ENCODE measurements at places on chromosomes 13 and 19. TPM values are rescaled to one million over a fixed set of nuclear protein-coding genes. Genes with fewer than 3 reads are reported as not detected.
A peak's percentile ranks its signal among the peaks of the same experiment; 100 is the strongest.

- no peak for DNase-seq
These were observed 111.3 kb downstream of the ZDHHC20 start for GRCh38 chr13:21347753-21348318.

GRCh38 chr19:18029617-18030338 lies 21.8 kb downstream of the ARRDC2 start:
- DNase-seq = peak; percentile 69

GRCh38 chr19:3504735-3505134 lies 1.4 kb upstream of the FZR1 start:
- no peak for DNase-seq

DNA sequence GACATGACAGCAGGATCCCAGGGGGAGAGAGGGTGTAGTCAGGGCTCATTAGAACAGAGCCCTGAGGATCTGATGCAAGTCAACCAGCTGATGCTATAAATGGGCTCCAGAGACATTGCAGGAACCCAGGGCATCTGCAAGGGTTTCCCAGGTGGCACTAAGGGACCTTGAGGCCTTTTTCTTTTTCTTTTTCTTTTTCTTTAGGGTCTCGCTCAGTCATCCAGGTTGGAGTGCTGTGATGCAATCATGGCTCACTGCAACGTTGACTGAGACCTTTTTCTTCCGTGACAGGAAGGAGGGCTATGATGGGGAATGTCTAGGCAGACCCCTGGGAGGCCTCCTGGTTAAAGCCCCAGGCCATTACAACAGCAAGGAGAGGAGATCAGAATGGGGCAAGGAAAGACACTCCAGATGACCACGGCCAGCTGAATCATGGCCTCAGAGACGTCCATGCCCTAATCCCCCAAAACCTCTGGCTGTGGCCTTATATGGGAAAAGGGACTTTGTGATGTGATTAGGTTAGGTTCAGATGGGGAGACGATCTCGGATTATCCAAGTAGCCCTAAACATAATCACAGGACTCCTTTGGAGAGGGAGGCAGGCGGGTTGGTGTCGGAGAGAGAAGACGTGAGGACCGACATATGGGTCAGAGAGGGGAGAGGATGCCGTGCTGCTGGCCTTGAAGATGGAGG lies 4.5 kb upstream of the FCGRT start:
- DNase-seq = no peak

DNA sequence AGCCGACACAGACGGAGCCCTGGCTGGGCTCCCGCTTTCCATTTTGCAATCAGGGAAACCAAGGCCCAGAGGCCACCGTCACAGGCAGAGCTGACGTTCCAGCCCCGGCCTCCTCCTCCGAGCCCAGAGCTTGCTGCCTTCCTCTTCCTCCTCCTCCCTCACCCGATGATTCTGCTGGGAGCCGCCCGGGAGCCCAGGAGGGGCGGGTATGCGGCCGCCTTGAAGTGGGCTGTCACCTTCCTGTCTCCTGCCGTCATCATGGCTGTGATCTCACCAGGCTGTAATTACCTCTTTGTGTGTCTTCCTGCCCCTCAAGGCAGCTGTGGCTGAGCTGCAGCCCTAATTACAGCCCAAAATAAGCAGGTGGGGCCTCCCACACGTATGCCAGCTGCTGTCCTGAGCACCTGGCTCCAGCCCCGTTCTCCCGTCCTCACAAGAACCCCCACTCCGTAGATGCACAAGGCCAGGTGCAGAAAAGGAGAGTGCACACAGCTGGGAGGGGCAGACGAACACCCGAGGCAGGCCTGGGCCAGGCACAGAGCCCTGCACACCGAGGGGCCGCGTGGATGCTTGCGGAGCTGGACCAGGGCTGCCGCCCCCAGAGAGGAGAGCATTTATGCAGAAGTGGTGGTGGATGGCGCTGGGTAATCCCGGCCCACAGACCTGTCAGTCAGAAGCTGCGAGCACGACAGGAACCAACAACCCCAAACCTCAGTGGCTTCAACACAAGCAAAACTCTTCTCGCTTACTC lies 4.0 kb downstream of the TPGS1 start:
- DNase-seq = peak; percentile 88

GRCh38 chr13:46183018-46183946 lies 1.3 kb upstream of the LCP1 start:
- no peak for DNase-seq

DNA sequence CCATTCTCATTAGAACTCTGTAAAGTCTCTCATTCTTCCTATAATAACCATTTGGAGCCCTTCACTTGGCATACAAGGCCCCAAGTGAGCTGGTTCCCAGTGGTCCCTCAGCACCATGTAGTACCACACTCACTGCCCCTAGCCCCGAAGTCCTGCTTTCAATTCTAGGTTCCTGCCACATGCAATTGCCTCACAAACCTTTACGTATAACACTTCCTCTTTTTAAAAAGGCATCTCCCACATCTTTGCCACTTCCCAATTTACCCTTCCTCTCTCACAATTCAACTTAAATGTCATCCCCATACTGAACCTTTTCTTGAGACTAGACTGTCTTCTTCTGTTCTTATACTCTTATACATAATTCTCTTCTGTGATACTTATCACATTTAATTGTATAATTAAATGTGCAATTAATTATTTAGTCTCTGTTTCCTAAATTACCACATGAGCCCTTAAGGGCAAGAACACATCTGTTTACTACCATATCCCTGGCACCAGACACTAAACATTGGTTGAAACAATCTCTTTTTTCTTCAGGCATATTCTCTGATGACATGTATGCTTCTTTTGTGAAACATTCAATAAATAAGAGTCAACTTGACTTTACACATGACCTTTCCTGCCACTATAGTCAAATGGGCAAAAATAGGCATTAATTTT lies 304.0 kb downstream of the SPRY2 start:
- no peak for DNase-seq

DNA sequence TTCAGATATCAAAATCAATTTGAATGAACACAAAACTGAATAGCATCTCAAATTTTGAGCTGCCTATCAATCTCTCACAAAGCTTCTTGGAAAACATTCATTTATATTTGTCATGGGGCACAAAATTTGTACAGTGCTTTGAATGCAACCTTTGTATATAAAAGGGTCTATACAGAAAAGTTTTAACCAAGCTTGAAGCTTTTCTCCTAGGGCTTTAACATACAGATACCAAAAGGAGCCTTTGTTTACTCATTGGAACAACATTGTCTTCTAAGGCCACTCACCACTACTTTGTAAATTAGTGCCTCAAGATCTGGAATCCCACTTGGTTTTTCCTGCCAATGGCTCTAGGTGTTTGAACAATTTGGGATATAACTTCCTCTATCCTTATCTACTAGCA lies 21.2 kb downstream of the LNX2 start:
- DNase-seq = no peak

DNA sequence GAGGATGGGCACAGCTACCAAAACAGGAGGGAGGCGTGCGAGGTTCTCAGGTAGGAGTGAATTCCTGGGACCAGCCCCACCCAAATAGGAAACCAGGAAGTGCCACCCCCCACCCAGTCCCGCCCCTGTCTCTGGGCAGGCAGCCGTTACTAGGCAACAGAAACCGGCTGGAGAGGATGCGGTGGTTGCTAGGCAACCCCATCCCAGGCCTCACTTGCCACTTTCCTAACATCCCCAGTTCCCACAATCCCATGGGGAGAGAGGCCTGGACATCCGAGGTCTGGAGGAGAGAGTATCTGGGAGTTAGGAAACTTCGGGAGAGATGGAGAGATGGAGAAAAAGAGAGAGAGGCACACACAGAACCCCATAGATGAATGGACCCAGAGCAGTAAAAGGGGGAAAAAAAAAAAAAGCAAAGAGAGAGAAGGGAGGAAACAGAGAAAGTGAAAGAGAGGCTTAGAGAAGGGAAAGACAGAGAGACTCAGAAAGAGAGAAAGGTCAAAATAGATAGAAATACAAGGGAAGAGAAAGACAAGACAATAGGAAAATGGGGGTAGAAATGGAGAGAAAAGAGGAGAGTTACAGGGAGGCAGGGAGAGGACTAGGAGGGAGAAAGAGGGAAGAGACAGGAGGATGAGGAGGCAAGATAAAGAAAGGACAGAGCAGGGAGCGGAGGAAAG lies 3.8 kb downstream of the GRIK5 start:
- no peak for DNase-seq

DNA sequence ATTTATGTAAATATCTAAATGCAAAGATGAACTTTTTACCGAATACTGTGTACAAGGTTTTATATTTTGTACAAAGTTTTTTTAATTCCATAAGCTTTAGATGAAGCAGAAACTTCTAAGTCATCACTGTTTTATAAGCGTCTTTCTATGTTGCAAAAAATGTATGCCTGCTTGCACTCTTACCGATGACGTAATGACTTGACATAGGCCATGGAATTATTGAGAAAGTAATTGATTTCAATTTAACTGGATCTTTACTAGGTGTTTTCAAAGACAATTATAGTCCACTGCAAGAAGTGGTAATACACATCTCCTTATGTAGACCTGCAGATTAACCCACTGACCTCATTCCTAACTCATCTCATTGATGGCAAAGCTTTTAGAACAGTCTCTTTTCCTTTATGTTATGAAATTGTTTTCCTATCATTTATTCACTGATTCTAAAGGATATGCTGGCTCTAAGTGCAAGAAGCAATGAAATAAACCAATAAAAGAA lies 10.4 kb downstream of the DACH1 start:
- no peak for DNase-seq

DNA sequence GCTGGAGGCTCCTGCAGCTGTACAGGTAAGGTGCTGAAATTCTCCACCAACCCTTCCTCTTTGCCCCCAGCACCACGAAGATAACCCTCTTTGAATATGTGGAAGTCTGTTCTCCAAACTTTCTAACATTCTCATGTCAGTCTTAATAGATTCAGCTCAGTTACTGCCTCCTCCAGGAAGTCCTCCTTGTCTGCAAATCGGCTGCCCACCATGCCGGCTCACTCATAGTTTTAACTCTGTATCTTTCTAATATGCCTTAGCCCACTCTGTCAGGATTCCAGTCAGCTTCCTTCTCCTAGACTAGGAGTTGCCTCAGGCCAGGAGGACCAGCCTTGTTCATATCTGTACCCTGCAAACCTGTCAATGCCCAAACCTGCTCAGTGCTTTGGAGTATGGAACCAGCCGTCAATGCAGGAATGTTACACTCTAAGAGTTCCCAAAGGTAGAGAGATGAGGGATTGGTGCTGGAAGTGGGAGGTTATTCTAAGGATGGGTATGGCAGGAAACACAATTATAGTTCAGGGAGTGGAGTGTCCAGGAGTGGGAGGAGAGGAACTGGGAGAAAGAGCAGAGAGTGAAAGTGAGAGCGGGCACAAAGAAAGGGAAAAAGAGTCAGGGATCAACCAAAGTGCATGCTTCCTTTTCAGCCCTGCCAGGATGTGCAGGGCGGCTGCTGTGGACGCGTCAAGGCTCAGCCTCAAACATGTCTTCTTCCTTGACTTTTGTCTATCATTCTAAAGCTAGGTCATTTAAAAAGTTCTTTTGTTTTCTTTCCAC lies 38.0 kb upstream of the ALOX5AP start:
- DNase-seq = peak; percentile 61

DNA sequence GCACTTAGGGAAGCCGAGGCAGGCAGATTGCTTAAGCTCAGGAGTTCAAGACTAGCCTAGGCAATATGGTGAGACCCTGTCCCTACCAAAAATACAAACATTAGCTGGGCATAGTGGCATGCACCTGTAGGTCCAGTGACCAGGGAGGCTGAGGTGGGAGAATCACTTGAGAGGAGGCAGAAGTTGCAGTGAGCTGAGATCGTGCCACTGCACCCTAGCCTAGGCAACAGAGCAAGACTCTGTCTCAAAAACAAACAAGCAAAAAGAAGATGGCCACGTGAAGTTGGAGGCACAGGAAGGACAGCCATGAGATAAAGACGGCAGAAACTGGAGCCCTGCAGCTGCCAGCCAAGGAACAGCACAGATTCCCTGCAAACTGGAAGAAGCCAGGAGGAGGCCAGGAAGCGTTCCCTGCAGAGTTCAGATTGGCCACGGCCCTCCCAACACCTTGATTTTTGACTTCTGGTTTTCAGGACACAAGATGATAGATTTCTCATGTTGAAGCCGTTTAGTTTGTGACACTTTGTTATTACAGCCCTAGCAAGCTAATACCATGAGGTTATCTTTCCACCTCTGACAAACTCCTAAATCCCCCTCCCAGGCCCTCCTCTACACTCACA lies 786.7 kb downstream of the UQCRFS1 start:
- DNase-seq = peak; percentile 4

The GFY gene
- not detected for total RNA-seq

The CGB5 gene
- not detected for total RNA-seq

The SLC7A10 gene
- total RNA-seq = not detected

The F2RL3 gene
- 0.84 TPM for total RNA-seq

Data from colonic mucosa (tissue), 4 donors.